Peyer's patch (tissue), 4 donors: ENCODE measurements at places on chromosomes 7 and 10. TPM values are rescaled to one million over a fixed set of nuclear protein-coding genes. Genes with fewer than 3 reads are reported as not detected.

DNA sequence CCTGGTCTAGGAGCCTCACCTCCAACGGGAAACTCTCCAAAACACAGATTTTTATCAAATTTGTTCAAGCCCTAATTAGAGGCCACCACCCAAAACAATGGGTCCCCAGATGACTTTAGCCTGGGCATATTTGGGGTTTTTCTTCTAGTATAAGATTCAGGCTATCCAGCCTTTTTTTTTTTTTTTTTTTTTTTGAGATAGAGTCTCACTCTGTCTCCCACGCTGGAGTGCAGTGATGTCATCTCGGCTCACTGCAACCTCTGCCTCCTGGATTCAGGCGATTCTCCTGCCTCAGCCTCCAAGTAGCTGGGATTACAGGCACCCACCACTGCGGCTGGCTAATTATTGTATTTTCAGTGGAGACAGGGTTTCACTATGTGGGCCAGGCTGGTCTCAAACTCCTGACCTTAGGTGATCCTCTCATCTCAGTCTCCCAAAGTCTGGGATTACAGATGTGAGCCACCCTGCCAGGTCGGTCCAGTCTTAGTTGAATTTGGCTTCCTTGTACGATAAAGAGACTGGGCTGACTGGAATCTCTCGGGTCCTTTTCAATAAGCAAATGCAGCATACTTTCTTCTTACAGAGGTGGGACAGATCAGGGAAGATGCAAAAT lies 91.4 kb upstream of the KLF6 start:
- H3K27ac ChIP-seq, result peak overlapping the region; percentile 62
- H3K4me1 ChIP-seq, result peaks cover 28% of the 10 kb centered on the region
- H3K36me3 ChIP-seq, result no peaks in the 10 kb centered on the region
- DNase-seq, result peak; percentile 44
- no peaks in the 10 kb centered on the region for H3K27me3 ChIP-seq

DNA sequence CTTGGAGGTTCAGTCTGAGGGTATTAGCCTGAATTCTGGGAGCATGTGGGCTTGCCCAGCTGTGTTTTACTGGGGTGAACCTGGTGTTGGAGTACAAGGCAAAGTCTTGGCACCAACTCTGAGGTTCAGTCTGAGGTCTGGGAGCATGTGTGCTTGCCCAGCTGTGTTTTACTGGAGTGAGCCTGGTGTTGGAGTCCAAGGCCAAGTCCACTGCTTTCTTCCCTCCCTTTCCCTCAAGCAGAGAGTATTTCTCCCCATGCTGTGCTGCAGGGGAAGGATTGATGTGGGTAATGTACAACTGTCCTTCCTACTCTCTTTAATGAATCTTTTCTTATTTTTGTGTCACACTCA lies 236.1 kb downstream of the NXPH1 start:
- no peaks in the 10 kb centered on the region for H3K27me3 ChIP-seq
- no peak for DNase-seq
- H3K4me1 ChIP-seq, result no peaks in the 10 kb centered on the region
- H3K27ac ChIP-seq, result no peak overlapping the region

DNA sequence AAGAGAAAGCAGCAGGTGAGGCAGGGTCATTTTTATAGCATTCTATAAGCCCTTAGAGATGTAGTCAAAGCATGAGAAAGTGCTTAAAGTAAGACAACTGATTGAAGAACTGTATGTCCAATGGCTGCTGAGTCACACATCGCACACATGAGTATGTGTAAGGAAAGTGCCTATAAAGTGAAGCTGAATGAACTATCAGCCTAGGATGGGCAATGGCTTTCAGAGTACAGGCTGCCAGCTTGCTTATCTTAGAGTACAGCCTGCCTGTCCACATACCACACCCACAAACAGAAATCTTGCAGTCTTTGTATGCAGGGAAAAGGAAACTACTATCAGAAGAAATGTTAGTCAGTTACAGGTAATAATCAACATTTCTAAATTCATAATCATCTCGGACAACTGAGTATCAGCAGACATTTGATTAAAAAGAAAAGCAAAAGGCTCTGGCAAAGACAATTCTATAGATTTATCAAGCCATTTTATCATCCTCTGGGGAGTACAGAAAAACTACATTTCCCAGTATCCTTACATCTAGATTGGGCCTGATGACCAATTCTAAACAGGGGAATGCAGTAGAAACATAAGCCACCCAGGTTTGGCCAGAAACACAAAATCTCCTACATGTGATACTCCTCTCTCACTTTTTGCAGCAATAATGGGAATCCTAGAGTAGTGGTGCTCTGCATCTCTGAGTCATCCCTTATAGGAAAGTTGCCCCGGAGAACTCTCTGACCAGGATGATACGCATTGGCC lies 16.2 kb upstream of the EPHB6 start:
- H3K27me3 ChIP-seq, result no peaks in the 10 kb centered on the region
- no peak overlapping the region for H3K4me3 ChIP-seq
- no peaks in the 10 kb centered on the region for H3K4me1 ChIP-seq
- H3K36me3 ChIP-seq, result no peaks in the 10 kb centered on the region

The DIP2C gene
- total RNA-seq, result 8.4 TPM

GRCh38 chr7:142585425-142585824 lies 163.8 kb upstream of the PRSS1 start:
- H3K4me3 ChIP-seq, result no peak overlapping the region
- no peak for DNase-seq
- H3K4me1 ChIP-seq, result no peaks in the 10 kb centered on the region

DNA sequence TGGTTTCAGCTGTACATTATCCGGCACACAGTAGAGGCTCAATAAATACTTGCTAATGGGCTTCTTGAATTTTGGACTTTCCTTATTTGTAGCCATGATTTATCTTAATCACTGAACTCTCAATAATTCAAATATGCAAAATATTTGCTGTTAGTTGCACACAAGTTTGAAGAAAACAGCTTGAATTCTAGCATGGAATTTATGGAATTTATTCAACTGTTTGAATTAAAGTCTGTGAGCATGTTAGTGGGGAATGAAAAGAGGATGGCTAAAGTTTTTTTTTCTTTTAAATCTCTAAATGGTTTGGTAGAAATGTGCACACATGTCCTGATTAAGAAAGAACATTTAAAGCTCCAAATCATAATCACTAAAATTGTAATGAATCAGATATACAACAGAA lies 42.5 kb downstream of the SIRT1 start:
- H3K27me3 ChIP-seq, result no peaks in the 10 kb centered on the region
- peaks cover 57% of the 10 kb centered on the region for H3K36me3 ChIP-seq
- no peak overlapping the region for H3K4me3 ChIP-seq
- DNase-seq, result no peak

DNA sequence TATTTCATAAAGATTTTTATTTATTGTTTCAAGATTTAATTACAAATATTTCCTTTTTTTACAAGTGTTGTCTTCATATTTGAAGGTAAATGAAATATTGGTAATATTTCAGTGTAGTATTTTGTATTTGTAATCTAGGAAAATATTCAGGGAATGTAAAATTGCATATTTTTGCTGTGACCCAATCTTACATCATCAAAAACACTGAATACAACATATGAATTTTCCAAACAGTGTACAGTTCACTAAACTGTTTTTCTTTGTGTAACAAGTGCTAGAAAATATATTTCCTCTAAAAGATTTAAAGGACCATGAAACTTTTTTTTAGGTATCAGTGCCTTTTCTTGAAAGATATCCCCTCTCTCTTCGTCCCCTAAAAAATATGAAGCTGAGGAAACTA lies 251.9 kb upstream of the KCND2 start:
- H3K27ac ChIP-seq, result no peak overlapping the region
- no peaks in the 10 kb centered on the region for H3K27me3 ChIP-seq
- H3K36me3 ChIP-seq, result no peaks in the 10 kb centered on the region
- no peak for DNase-seq

GRCh38 chr7:85776691-85777345 lies 590.0 kb upstream of the SEMA3D start:
- no peaks in the 10 kb centered on the region for H3K36me3 ChIP-seq
- H3K4me1 ChIP-seq, result no peaks in the 10 kb centered on the region
- no peak overlapping the region for H3K4me3 ChIP-seq
- DNase-seq, result no peak
- H3K27ac ChIP-seq, result no peak overlapping the region

DNA sequence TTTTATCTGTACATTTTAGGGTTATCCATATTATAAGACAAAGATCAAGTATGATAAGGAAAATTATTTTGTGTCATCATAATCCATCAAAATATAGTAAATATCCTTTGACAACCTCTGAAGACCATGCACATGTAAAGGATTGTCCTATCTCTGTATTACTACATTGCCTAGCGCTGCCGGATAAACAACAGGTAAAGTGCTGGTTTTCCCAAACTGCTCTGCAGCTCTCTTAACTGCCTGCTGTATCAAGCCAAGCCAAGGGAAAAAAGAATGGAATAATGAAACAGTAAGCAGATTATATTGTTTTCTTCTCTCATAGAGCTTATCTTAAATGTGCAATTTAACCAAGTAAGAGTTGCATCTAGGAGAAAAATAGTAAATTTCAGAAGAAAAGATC lies 70.8 kb downstream of the PTF1A start:
- H3K27ac ChIP-seq, result no peak overlapping the region
- H3K4me1 ChIP-seq, result no peaks in the 10 kb centered on the region
- DNase-seq, result no peak
- H3K4me3 ChIP-seq, result no peak overlapping the region
- no peaks in the 10 kb centered on the region for H3K36me3 ChIP-seq

GRCh38 chr7:988426-988911 lies 5.5 kb downstream of the CYP2W1 start:
- DNase-seq, result no peak
- peaks cover 30% of the 10 kb centered on the region for H3K4me1 ChIP-seq
- H3K27ac ChIP-seq, result no peak overlapping the region
- H3K36me3 ChIP-seq, result no peaks in the 10 kb centered on the region
- H3K27me3 ChIP-seq, result no peaks in the 10 kb centered on the region

DNA sequence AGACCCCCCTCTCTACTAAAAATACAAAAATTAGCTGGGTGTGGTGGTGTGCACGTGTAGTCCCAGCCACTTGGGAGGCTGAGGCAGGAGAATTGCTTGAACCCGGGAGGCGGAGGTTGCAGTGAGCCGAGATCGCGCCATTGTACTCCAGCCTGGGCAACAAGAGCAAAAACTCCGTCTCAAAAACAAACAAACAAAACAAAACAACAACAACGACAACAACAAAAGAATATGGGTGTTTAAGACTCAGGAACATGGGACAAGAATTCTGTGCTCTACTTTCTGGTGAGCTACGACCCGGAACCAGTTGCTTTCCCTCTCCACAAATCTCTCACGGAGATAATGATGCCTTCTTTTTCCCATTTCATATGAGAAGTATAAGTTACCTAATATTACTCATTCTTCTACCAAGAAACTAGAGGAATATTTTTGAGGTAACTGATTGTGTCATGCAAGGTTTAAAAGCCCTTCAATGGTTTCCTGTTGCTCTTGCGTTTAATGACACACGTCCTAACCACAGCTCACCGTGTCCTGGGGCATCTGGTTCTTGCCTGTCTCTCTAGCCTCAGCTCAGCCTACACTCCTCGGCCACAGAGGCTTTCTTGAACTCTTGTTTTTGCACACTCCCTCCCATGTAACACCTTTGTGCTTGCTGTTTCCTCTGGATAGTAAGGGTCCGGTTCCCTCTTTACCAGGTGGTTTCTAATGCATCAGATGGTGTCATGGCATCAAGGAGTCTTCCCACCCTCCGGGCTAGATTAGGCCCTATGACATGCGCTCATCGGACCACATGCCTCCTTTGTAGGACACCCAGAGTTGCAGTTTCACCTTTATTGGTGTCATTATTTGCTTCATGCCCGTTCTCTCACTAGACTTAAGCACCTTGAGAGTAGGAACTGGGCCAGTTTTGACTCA lies 67.5 kb downstream of the PFKFB3 start:
- peak; percentile 70 for DNase-seq
- H3K27ac ChIP-seq, result peak overlapping the region; percentile 80
- H3K4me3 ChIP-seq, result no peak overlapping the region
- H3K4me1 ChIP-seq, result no peaks in the 10 kb centered on the region

GRCh38 chr7:132078891-132079735 lies 497.2 kb downstream of the PLXNA4 start:
- H3K4me3 ChIP-seq, result no peak overlapping the region
- DNase-seq, result no peak
- H3K27ac ChIP-seq, result no peak overlapping the region
- H3K4me1 ChIP-seq, result no peaks in the 10 kb centered on the region
- no peaks in the 10 kb centered on the region for H3K36me3 ChIP-seq
- H3K27me3 ChIP-seq, result no peaks in the 10 kb centered on the region

The AKR1C8 gene
- total RNA-seq, result 0.53 TPM

The HNRNPF gene
- total RNA-seq, result 177 TPM

DNA sequence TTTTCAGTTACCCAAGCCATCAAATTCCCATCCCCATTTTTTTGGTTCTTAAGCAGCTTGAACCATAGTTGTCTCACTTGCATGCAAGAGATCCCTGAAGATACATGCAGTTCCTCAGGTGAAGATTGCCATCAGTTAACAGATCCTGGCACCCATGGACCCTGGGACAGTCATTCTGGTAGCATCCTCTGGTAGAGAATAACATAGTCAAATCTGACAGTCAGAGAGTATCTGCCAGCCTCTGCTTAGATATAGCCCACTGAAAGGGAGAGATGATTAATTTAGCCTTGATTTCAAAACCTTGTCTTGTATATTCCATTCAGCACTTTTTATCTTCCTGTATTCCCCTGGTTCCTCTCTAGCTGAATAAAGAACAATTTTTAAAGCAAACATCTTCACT lies 280.4 kb downstream of the KCNMA1 start:
- H3K27me3 ChIP-seq, result no peaks in the 10 kb centered on the region
- no peak for DNase-seq
- no peaks in the 10 kb centered on the region for H3K36me3 ChIP-seq
- H3K4me1 ChIP-seq, result no peaks in the 10 kb centered on the region
- H3K4me3 ChIP-seq, result no peak overlapping the region

DNA sequence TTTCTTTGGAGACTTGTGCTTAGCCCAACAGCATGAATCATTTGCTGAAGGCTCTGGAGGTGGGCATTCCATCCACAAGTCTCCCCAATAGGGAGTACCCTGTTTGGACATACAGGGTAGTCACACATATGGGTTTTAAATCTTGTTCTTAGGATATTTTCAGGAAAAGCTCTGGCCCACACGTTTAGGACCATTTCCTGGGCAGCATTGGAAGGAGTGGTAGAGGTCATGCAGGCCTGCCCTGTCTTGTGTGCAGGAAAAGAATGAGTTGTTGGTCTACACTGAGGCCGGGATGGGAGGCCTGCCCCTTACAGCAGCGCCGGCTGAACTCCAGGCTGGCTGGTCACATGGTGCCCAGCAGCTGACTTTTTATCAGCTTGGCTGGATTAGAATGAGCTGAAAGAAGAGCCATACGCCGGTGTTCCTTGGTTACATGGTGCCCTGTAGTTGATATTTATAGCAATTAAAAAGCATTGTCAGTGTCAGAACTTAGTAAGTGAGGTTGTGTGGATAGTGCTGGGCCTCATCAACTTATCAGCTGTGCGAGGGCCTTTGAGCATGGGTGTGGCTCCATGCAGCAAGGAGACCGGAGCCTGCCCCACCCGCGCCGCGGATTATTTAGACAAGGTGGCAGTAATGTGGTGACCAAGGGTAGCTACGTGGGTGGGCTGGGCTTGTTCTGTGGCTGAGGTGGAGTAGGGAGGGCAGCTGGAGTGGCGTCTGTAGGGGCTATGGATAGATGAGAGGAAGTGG lies 28.6 kb downstream of the OGDH start:
- peaks cover 80% of the 10 kb centered on the region for H3K4me1 ChIP-seq
- H3K4me3 ChIP-seq, result no peak overlapping the region
- H3K27me3 ChIP-seq, result no peaks in the 10 kb centered on the region
- DNase-seq, result peak; percentile 92
- no peaks in the 10 kb centered on the region for H3K36me3 ChIP-seq
